B cell (primary cell): ENCODE measurements at places on chromosomes 5 and 9. TPM values are rescaled to one million over a fixed set of nuclear protein-coding genes. Genes with fewer than 3 reads are reported as not detected.

DNA sequence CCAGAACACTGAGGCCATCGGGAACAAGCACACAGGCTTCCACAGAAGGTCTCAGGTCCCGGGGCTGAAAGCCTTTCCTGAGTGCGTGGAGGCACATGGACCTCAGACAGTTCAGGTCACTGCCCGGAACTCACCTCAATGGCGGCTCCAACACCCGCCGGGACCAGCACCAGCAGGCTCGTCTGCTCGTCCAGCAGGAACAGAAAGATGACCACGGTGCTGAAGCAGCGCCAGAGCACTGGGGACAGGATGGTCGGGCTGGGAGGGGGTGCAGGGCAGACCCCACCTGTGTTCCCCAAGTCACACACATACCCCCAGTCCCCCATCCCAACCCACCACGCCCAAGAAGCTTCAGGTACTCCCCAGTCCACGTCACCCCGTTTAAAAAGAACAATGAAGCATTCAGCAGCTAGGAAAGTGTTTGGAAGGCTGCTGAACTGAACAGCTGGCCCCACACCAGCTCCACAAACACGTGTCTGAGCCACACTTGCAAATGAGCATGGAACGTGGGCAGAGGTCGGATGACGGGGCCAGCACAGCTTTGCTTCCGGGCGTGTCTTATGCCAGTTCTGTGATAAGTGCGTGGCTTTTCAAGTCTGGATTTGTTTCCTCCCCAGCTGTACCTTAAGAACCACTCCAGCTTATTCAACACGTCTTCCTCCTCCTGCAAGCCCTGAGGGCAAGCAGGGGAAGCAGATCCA is 14.6 kb downstream of the CLPTM1L start:
- no peak overlapping the region for H3K27ac ChIP-seq
- H3K4me1 ChIP-seq, result no peaks in the 10 kb centered on the region
- H3K36me3 ChIP-seq, result no peaks in the 10 kb centered on the region
- no peaks in the 10 kb centered on the region for H3K27me3 ChIP-seq
- no peak overlapping the region for H3K4me3 ChIP-seq
- no peak for DNase-seq

DNA sequence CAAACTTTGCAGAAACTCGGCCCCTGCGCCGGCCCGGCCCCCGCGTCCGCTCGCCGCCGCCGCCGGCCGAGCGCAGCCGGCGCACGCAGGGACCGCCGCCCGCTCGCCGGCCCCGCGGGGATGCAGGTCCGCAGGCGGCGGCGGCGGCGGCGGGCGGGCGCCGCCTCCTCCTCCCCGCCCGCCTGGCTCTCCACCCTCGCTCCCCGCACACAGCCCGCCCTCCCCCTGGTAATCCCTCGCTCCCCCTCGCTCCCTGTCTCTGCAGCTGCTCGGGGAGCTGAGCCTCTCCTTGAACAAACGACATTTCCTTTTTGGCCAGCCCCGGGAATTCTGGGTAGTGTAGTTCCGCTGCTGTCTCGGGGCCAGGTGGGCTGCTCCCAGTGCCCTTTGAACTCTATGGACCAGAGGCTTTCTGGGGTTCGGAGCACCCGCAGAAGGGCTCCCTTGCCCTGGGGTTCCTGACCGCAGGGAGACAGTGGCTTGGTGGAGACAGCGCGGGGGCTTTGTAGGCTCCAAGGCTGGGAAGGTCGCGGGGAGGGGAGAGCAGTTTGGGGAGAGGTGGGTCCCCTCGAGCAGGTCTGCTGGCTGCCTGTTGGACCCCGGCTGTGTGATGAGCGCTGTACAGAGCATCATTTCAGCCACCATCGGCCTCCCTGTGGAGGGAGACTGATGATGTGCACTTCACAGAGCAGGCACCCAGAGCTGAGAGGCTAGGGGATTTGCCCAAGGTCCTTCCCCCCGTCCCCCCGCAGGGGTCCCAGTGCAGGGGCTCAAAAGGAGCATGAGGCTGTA is 1.8 kb upstream of the FAM78A start:
- no peaks in the 10 kb centered on the region for H3K36me3 ChIP-seq
- peak overlapping the region; percentile 71 for H3K27ac ChIP-seq
- peaks cover 33% of the 10 kb centered on the region for H3K4me1 ChIP-seq

DNA sequence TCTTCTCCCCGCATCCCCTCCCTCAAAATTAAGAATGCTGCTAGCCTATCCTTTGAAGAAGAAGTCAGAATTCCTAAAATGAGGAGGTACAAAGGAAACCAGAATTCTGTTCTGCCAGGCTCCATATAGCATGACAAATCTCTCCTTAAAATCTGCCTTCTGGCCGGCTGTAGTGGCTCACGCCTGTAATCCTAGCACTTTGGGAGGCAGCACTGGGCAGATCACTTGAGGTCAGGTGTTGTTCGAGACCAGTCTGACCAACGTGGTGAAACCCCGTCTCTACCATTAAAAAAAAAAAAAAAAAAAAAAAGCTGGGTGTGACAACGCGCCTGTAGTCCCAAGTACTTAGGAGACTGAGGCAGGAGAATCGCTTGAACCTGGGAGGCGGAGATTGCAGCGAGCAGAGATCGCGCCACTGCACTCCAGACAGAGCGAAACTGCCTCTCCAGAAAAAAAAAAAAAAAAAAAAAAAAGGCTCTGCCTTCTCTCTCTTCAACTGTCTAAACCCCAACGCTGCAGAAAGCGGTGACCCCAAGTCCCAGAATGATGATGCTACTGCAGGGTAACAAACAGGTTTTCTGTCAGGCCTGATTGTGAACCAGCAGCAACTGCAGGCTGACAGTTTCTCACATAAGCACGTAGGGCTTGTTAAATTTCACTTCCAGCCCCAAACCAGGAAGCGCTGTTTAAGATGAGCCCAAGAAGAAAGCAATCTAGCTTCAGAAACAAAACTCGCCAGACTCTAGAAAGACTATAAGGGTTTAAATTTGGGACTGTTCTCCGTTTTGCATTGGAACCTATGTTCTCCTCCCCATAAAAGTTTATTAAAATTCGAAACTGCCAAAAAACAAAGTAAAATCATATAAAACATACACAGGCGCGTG is 963 bp upstream of the CAST start:
- peak; percentile 76 for DNase-seq
- H3K4me3 ChIP-seq, result peak overlapping the region; percentile 83
- H3K27ac ChIP-seq, result peak overlapping the region; percentile 85
- peaks cover 21% of the 10 kb centered on the region for H3K4me1 ChIP-seq
- no peaks in the 10 kb centered on the region for H3K27me3 ChIP-seq

- no peak overlapping the region for H3K4me3 ChIP-seq
- peaks cover 38% of the 10 kb centered on the region for H3K4me1 ChIP-seq
- H3K36me3 ChIP-seq, result no peaks in the 10 kb centered on the region
- DNase-seq, result no peak
Measured at GRCh38 chr9:114804505-114804904, 1.3 kb downstream of the TNFSF15 start.

- H3K36me3 ChIP-seq, result no peaks in the 10 kb centered on the region
- no peaks in the 10 kb centered on the region for H3K27me3 ChIP-seq
- no peak overlapping the region for H3K4me3 ChIP-seq
- H3K27ac ChIP-seq, result no peak overlapping the region
- H3K4me1 ChIP-seq, result no peaks in the 10 kb centered on the region
Measured at GRCh38 chr5:29240379-29240778, 1953.1 kb upstream of the CDH6 start.

OTULINL gene
- polyA plus RNA-seq, result 0.33 and 0.75 TPM in 2 replicates

- H3K4me1 ChIP-seq, result no peaks in the 10 kb centered on the region
- no peaks in the 10 kb centered on the region for H3K27me3 ChIP-seq
- H3K36me3 ChIP-seq, result no peaks in the 10 kb centered on the region
- no peak overlapping the region for H3K4me3 ChIP-seq
Measured at GRCh38 chr9:11755951-11756350, 937.2 kb upstream of the TYRP1 start.

DNA sequence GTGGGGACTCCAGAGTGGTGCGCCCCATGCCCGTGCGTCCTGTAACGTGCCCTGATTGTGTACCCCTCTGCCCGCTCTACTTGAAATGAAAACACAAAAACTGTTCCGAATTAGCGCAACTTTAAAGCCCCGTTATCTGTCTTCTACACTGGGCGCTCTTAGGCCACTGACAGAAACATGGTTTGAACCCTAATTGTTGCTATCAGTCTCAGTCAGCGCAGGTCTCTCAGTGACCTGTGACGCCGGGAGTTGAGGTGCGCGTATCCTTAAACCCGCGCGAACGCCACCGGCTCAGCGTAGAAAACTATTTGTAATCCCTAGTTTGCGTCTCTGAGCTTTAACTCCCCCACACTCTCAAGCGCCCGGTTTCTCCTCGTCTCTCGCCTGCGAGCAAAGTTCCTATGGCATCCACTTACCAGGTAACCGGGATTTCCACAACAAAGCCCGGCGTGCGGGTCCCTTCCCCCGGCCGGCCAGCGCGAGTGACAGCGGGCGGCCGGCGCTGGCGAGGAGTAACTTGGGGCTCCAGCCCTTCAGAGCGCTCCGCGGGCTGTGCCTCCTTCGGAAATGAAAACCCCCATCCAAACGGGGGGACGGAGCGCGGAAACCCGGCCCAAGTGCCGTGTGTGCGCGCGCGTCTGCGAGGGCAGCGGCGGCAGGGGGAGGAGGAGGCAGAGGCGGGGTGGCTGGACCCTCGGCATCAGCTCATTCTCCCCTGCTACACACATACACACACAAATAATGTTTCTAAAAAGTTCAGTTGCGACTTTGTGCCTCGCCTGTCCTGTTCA is 668 bp downstream of the GLIS3 start:
- H3K4me1 ChIP-seq, result peaks cover 25% of the 10 kb centered on the region
- H3K27ac ChIP-seq, result no peak overlapping the region
- H3K4me3 ChIP-seq, result peak overlapping the region; percentile 52
- H3K27me3 ChIP-seq, result peaks cover 27% of the 10 kb centered on the region
- peak; percentile 10 for DNase-seq
- H3K36me3 ChIP-seq, result no peaks in the 10 kb centered on the region

DNA sequence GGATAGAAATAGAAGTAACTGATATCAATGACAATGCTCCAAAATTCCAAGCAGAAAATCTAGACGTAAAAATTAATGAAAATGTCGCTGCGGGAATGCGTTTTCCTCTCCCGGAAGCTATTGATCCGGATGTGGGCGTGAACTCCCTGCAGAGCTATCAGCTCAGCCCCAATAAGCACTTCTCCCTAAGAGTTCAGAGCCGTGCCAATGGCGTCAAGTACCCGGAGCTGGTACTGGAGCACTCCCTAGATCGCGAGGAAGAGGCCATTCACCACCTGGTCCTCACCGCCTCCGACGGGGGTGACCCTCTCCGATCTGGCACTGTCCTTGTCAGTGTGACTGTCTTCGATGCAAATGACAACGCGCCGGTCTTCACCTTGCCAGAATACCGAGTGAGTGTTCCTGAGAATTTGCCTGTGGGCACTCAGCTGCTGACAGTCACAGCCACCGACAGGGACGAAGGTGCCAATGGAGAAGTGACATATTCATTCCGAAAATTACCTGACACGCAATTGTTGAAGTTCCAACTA is 818 bp downstream of the PCDHGA10 start:
- peak; percentile 25 for DNase-seq
- no peaks in the 10 kb centered on the region for H3K36me3 ChIP-seq
- H3K27me3 ChIP-seq, result peaks cover 2% of the 10 kb centered on the region
- H3K4me3 ChIP-seq, result peak overlapping the region; percentile 47

- H3K27me3 ChIP-seq, result no peaks in the 10 kb centered on the region
- H3K4me3 ChIP-seq, result no peak overlapping the region
- H3K27ac ChIP-seq, result no peak overlapping the region
- peaks cover 5% of the 10 kb centered on the region for H3K36me3 ChIP-seq
Measured at GRCh38 chr5:80722916-80723315, 68.1 kb upstream of the DHFR start.

GRCh38 chr9:105608721-105609598 is 51.0 kb downstream of the FKTN start:
- peak; percentile 69 for DNase-seq
- no peak overlapping the region for H3K4me3 ChIP-seq
- no peaks in the 10 kb centered on the region for H3K36me3 ChIP-seq
- H3K27ac ChIP-seq, result no peak overlapping the region

DNA sequence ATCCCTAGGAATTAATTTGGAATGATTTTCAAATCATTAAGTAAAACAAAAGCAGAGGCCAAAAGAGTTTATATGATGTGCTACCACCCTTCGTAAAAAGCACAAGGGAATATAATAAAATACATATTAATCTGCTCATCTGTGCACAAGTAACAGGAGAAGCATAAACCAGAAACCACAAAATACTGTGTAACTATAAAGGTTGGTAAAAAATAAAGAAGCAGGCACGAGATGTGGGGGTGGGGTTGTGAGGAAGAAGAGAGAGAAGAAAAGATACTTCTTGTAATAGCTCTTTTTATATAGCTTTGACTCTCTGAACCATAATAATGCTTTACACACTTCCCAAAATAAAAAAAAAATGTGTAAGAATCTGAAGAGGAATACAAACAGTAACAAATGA is 214.9 kb upstream of the EFNA5 start:
- no peaks in the 10 kb centered on the region for H3K36me3 ChIP-seq
- H3K4me1 ChIP-seq, result no peaks in the 10 kb centered on the region
- H3K27ac ChIP-seq, result no peak overlapping the region
- H3K27me3 ChIP-seq, result no peaks in the 10 kb centered on the region

- no peak overlapping the region for H3K4me3 ChIP-seq
- H3K36me3 ChIP-seq, result no peaks in the 10 kb centered on the region
- no peaks in the 10 kb centered on the region for H3K27me3 ChIP-seq
- no peaks in the 10 kb centered on the region for H3K4me1 ChIP-seq
- DNase-seq, result peak; percentile 65
Measured at GRCh38 chr9:108565651-108566378, 290.0 kb downstream of the ACTL7B start.

- no peak overlapping the region for H3K27ac ChIP-seq
- H3K27me3 ChIP-seq, result no peaks in the 10 kb centered on the region
- H3K4me1 ChIP-seq, result no peaks in the 10 kb centered on the region
- DNase-seq, result no peak
- H3K36me3 ChIP-seq, result no peaks in the 10 kb centered on the region
Measured at GRCh38 chr5:91885291-91886265, 502.5 kb upstream of the ARRDC3 start.

KCNV2 gene
- not detected in 2 replicates for polyA plus RNA-seq

C9 gene
- polyA plus RNA-seq, result not detected in 2 replicates

DNA sequence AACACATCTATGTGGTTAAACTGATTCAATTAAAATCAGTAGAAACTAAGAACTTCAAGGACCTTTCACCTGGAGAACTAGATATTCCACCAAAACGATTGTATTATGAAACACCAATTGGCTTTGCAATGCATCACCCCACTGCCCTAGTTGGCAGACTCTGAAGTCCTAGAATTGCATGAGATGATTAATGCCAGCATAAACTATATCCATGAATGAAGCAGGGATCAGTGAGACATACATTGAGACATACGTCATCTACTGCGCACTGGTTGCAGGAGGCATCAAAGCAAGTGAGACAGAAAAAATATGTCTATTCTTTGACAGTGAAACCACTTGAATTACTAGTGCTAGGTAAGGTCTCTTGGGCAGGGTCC is 9.7 kb upstream of the ZNF354A start:
- H3K4me3 ChIP-seq, result no peak overlapping the region
- no peaks in the 10 kb centered on the region for H3K36me3 ChIP-seq
- H3K27me3 ChIP-seq, result peaks cover 13% of the 10 kb centered on the region
- no peak overlapping the region for H3K27ac ChIP-seq
